ENCODE measurements at places on chromosomes 12 and 14.

GRCh38 chr14:55092341-55092740 lies 36.7 kb upstream of the LGALS3 start:
- DNase-seq = no peak

DNA sequence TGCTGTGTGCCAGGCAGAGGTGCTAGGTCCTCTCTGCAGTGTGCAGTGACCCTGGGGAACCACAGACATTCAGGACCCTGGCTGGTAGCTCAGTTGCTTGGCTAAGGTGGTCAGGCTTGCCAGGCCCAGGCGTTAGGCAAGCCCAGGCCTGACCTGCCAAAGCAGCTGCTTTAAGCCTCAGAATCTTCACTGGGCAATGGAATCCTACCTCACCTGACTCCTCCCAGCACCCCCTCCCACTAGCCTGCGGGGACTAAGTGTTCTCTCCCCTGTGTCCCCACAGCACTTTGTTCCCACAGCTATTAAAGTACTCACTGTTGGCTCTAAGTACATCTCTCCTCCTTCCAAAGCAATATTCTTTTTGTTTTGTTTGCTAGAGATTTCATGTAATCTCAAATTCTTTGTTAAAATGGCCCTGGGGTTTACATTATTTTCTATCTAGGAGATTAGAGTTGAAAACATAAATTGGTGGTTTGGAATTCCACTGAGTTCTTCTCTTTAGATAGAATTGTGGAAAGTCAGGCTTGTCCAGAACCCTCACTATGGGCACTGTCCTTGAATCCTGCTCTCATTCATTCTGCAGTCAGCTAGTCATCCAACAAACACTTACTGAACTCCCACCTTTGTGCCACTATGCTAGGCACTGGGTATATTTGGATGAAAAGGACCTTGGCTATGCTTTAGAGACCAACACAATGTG lies 44.4 kb downstream of the DGLUCY start:
- no peak for DNase-seq

GRCh38 chr12:2298556-2299200 lies 245.9 kb downstream of the CACNA1C start:
- no peak for DNase-seq

DNA sequence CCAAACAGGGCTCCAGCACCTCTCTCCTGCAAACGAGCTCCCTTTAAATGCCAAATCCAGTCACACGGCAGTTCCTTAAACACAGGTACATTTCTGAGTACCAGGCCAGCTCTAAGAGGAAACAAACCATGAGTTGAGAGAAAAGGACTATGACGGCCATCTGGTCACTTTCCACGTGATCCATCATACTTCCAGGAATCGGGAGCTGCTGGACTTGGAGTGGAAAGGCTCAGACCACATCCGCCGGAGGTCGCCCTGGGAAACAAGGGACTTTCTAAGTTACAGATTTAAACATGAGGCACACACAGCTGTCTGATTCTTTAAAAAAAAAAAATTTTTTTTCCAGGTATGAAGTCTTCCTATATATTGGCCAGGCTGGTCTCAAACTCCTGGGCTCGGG lies 39.2 kb downstream of the ACADS start:
- no peak for DNase-seq

- no peak for DNase-seq
Measured at GRCh38 chr12:48774516-48774915, 14.4 kb downstream of the ADCY6 start.

- DNase-seq = no peak
Measured at GRCh38 chr12:131771965-131772364, 56.2 kb upstream of the MMP17 start.

DNA sequence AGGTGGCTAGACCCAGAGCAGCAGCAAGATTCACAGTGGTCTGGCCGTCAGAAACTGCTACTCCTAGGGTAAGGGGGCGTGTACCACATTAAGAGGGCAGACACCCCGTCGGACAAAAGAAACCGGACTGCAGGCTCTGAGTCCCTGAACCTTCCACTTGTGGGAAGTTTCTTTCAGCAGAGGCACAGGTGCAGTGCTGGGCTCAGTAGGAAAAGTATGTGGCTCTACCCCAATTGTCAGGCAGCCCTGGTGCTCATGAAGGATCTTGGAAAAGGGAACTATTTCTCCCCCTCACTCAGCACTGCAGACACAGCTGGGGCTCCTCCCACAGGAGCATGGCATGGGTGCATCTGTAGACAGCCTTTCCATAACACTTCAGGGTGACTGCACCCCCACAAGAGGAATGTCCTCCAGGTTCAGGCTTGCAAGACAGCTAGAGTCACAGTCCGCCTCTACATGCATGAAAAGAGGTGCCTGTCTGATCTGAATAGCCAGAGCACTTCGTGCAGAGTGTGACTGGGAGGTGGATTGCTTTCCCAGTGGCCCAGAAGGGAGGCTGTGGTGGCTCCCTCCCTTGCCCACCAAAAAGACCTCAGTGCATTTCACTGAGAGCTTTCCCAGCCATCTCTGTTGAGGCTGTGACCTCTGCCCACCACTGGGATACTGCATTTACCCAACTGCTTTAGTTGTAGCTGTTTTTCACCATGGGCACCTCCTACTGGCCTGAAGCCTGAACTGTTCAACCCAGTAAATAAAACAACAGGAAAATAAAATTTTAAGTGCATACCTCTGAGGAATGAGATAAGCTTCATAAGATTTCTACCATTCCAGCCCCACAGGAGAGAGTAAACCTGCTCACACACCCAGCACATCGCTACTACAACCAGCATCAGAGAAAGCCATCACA lies 14.2 kb downstream of the CEP128 start:
- DNase-seq = no peak

GRCh38 chr14:69685218-69685616 lies 73.8 kb downstream of the SUSD6 start:
- no peak for DNase-seq

- no peak for DNase-seq
Measured at GRCh38 chr12:12685305-12685704, 10.7 kb downstream of the GPR19 start.

DNA sequence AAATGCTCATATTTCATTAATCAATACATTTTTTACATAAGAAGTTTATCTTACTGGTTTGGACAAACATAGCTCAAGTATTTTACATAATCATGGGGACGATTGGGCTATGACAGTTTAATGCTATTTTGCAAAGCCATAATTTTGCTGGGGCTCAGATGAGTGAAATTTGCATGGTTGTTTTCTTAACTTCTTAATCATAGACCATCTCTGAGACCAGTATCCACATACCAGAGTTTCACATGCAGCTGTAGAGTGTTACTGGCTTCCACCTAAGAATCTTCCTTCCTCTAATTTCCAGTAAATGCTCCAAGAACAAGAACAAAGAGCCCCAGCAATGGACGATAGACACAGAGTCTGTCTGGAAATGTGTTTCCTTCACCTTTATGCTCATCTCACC lies 303.0 kb upstream of the TMEM132C start:
- DNase-seq = no peak

DNA sequence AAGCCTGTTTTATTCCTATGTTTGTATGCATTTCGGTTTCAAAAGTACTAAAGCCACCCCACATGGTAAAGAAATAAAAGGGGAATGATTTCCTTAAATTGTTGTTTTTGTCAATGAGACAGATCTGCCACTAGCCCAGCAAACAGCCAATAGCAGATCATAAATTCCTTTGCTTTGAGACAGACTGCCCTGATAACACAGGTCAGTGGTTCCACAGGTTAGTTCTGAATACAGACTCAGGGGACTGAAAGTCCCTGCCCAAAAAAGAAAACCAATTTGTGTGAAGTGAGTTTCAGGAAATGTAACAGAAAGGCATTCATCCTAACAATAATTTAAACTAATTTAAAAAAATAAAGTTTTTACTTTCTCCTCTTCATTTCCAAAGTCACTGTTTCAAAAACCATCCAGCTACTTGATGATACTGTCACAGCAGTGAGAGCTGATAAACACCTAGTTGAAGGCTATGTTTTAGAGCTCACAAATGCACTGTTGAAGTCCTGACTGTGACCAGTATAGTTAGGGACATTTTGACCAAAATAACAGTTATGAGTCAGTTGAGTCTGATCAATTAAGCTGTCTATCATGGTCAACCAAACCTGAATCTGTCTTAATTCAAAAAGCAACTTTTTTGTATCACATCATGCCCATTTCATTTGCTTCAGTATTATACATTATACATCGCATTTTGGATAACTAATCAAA lies 77.7 kb downstream of the LGR5 start:
- DNase-seq = no peak

All from AML-193 (cell line).